Naive thymus-derived CD4-positive, alpha-beta T cell (primary cell): ENCODE measurements at places on chromosomes 6 and 20.

DNA sequence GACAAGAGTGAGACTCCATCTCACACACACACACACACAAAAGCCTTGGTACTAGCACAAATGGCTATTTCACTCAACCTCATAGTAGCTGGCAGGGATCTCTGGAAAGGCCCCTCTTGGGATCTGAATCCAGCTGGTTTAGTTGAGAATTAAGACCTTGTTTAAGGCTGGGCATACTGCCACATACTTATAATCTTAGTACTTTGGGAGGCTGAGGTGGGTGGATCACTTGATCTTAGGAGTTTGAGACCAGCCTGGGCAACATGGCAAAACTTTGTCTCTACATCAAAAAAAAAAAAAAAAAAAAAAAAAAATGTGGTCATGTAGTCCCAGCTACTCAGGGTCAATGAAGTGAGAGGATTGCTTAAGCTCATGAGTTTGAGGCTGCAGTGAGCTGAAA, 628.3 kb downstream of the MMUT start:
- DNase-seq, result no peak

- no peak for DNase-seq
Observed at GRCh38 chr20:58967652-58968429, 13.2 kb upstream of the NELFCD start.

- no peak for DNase-seq
Observed at GRCh38 chr20:53070224-53070623, 98.1 kb downstream of the TSHZ2 start.

GRCh38 chr6:41257369-41258195, 28.9 kb downstream of the TREM1 start:
- DNase-seq, result no peak

DNA sequence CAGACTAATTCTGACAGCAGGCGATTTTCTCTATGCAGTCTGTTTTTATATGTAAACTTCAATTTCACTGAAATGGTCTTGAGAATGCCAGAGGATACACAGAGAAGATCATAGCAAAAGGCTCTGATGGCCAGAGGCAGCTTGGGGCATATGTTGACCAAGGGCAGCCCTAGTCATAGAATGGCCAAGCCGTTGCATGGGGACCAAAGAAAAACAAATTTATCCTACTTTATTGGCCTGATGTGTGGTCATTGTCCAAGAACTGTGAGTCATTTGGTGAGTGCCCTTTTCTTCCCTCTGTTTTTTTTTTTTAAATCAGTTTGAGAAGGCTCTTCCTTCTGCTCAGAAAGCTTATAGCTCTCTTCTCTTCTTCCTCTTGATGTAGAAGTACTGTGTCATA, 5.8 kb downstream of the HDGFL1 start:
- no peak for DNase-seq

DNA sequence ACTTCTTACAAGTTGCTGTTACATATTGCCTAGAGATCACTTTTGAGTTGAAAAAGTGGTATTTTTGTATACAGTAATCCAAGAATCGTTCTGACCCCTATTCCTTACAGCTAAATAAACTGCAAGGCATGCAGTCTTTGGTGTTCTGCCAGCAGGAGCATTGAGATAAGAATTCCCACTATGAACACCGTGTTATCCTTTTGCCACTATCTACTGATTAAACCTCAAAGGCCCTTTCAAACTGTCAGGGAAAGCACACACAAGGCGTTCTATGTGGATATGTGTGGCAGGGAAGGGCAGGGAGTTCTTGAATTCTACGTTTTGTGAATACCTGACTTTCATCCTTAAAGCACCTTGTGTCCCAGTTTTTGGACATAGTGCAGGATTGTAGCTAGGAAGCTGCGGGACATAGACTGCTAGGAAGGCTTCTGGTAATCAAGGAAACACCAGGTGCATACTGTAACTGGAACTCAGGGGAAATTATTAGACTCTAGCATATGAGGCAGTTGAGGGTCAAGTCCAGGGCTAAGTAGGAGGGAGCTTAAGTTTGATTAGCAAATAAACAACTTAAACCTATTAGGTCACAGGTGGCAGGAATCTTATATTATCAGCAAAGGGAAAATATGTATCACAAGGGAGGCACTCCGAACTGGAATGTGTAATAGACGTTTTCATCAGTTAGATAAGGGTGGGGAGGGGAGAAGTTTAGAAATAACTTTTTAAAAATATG, 506.6 kb downstream of the RNF144B start:
- DNase-seq, result no peak

GRCh38 chr6:158475344-158476302, 84.3 kb upstream of the TMEM181 start:
- DNase-seq, result no peak

GRCh38 chr6:160391419-160392116, 43.4 kb downstream of the SLC22A3 start:
- no peak for DNase-seq

- DNase-seq, result no peak
Observed at GRCh38 chr20:32979201-32979998, 24.8 kb downstream of the SUN5 start.

GRCh38 chr20:14878676-14879019, 541.2 kb upstream of the FLRT3 start:
- DNase-seq, result no peak

DNA sequence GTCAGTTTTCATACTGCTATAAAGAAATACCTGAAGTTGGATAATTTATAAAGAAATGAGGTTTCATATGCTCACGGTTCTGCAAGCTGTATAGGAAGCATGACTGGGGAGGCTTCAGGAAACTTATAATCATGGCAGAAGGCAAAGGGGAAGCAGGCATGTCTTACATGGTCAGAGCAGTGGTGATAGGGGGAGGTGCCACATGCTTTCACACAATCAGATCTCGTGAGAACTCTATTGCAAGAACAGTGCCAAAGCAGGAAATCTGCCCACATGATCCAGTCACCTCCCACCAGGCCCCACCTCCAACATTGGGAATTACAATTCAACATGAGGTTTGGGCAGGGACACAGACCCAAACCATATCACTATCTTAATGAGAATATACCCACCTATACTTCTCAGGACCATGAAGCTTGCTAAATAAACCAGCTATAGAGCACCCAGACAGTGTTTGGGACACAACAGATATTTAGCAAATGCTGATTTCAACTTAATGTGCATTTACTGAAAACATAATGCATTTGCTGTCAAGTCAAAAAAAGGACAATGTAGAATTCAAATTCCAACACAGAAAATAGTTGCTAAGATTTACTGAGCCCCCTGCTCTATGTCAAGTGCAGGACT, 63.8 kb downstream of the TNFRSF21 start:
- DNase-seq, result no peak

DNA sequence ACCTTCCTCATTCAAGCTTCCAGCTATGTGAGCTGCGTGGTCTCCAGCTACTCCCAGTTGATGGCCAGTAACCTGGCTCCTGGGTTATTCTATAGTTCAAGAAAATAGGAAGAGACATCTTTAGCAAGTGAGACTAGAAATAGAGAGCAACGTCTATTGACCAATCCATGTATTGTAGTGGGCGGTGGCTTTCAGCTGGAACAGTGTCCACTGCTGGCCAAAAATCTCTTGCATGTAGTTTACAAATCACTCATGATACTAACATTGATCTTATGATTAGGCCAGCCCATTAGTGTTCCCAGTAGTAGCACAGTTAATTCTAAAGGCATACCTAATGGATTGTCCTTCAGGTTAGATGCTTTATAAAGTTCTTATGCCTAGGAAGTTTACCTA, 58.9 kb upstream of the SCP2D1 start:
- DNase-seq, result no peak

GRCh38 chr6:42047790-42048405, 2.4 kb upstream of the TAF8 start:
- no peak for DNase-seq

DNA sequence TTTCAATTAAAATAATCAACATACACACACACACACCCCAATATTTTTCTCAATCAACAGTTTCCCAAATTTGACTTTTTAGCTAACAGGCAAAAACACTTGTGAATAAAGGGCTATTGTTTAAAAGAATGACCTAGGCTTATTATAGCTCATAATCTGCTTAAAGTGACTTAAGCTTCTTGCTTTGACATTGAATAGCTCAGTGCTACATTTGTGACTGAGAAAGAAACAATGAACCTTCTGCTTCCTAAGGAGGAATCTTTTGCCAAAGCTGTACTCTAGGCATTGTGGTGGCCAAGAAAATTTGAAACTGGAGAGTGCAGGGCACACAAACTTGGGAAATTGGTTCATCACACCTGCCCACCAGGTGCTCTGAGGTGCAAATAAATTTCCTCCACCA, 282.0 kb downstream of the SYNE1 start:
- DNase-seq, result no peak

DNA sequence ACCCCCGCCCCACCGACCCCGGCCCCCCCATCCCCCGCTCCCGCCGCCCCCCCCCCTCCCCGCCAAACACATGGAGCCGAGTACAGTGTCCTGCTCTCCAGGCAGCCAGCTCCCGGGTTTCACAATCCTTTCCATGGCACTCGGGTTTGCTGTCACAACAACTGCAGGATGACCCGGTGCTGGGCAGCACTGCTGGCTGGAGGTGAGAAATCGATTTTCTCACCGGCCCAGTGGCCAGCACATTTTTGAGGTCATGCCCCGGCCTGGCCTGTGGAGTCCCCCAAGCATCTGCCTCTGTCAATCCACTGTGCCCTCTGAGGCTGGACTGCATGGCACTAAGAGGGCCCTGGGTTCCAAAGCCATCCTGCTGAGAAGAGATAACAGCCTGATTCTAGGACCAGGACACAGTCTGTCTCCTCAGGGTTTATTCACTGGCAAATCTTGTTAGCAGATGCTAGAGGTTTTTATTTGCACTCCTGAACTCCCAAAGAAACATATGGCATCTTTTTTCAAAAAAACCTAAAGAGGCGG, 129.5 kb downstream of the NFATC2 start:
- no peak for DNase-seq

DNA sequence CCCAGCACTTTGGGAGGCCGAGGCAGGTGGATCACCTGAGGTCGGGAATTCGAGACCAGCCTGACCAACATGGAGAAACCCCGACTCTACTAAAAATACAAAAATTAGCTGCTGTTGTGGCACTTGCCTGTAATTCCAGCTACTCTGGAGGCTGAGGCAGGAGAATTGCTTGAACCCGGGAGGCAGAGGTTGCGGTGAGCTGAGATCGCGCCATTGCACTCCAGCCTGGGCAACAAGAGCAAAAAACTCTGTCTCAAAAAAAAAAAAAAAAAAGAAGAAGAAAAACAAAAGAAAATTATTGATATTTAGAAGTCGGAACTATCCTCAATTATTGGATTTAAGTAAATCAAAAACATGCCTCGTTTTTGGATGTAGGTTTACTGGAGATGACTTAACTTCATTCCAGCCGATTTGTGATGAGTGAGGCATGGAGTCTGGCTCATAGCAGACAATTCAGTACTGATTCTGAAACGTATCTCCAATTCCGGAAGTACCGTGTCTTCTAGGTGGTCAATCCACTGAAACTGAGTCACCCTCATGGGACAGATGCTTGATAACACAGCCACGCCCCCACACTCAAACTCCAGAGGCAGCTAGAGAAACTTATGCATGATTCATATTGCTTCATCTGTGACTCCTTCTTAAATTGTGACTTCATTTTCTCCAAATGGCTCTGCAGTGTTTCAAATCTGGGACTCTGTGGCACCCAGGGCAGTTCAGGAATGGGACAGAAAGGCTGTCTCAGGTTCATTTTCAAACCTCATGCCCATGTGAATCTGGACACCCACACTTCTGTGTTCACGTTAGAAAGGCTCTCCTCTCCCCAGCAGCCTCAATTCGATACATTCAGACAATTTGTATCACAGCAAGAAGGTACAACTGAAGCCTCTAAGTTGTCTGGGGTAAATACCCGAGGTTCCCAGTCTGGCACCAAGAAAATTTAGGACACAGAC, 110.4 kb upstream of the ARMC2 start:
- DNase-seq, result no peak

GRCh38 chr6:151026041-151026663, 160.7 kb downstream of the MTHFD1L start:
- no peak for DNase-seq

- DNase-seq, result no peak
Observed at GRCh38 chr6:170423814-170424603, 117.5 kb downstream of the FAM120B start.

GRCh38 chr20:5933802-5934436, 16.4 kb downstream of the TRMT6 start:
- DNase-seq, result peak; percentile 36

GRCh38 chr6:109314313-109314712, 68.0 kb downstream of the CD164 start:
- DNase-seq, result no peak

DNA sequence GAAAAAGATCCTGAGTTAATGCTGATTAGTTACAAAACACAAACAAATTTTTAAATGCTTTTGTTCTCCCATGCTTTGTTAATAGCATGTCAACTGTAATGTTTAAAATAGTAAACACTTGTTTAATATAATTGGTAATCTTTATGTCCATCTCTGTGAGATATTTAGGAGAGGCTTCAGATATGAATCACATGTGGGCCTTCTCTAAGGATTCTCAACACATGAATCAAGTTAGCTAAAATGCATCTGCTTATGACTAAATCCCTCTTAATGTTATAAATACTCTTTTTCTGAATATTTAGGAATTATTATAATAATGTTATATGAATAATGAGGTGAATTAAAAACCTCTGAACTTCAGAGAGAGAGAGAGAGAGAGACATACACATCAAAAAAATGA, 345.9 kb upstream of the MANEA start:
- DNase-seq, result no peak

GRCh38 chr6:72748759-72749158, 126.9 kb downstream of the KCNQ5 start:
- DNase-seq, result no peak

DNA sequence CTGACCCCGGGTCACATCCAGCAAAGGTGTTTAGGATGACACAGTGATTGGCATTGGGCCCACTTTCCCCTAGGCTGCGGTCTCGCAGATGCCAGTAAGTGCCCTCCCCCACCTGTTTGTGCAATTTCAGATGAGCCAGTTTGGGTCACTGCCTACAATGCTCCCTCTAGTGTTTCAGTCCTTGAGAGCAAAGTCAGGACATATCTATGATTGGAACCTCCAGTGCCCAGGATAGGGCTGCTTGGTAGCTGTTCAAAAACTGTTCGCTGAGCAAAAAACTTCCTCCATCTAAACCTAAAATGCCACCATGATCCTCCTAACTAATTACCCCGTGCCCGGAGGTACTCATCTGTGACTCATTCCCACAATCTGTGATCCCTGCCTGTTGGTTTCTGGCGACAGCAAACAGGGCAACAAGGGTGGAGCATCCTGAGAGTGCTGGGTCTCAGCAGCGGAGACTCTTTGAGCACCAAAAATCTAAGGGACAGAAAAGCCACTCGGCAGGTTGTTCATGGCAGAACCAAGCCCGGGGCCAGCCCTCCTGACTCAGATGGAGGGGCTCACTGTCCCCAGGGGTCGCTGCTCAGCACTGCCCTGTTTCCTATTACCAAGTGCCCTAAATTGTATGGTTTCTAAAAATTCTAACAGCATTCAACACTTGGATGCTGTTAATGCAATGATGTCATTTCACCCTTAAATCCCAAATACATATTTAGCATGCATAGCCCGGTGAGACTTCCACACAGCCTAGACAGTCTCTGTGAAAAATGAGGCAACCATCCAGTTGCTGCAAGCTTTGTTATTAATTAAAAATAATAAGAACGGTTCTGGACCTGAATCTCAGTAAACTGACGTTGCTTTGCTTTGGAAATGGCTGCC, 5.0 kb downstream of the VSX1 start:
- DNase-seq, result no peak

- no peak for DNase-seq
Observed at GRCh38 chr20:46637020-46637419, 14.2 kb downstream of the SLC13A3 start.
